HCT116 (cell line): ENCODE measurements at places on chromosomes 6 and 20. TPM values are rescaled to one million over a fixed set of nuclear protein-coding genes. Genes with fewer than 3 reads are reported as not detected.

The LBP gene
- total RNA-seq: 0.15 TPM

The TRERF1 gene
- 12.4 TPM for total RNA-seq

The GABRR1 gene
- total RNA-seq: not detected

The SENP6 gene
- total RNA-seq: 78.1 TPM

The HLA-DQB1 gene
- total RNA-seq: 2.1 TPM

The DCDC2 gene
- total RNA-seq: 0.17 TPM

The CLDN20 gene
- not detected for total RNA-seq

The SERPINB1 gene
- total RNA-seq: 73.2 TPM

The SLC4A11 gene
- total RNA-seq: 22.7 TPM

The AIF1 gene
- not detected for total RNA-seq

The VNN1 gene
- not detected for total RNA-seq

The KCTD20 gene
- 23.7 TPM for total RNA-seq

The DLGAP4 gene
- total RNA-seq: 40.3 TPM

The CCDC167 gene
- total RNA-seq: 27.8 TPM

The CBLN4 gene
- not detected for total RNA-seq

The VAPB gene
- 51.1 TPM for total RNA-seq

The AVP gene
- not detected for total RNA-seq

The F13A1 gene
- 0.34 TPM for total RNA-seq

The SIRPA gene
- total RNA-seq: 15.3 TPM

The AURKA gene
- total RNA-seq: 80.1 TPM

The DTNBP1 gene
- 16.7 TPM for total RNA-seq

The FAM50B gene
- 0.86 TPM for total RNA-seq

The PPARD gene
- total RNA-seq: 38.4 TPM

The DDR1 gene
- 211 TPM for total RNA-seq

The MCCD1 gene
- total RNA-seq: not detected

The CST5 gene
- not detected for total RNA-seq

The FAM162B gene
- not detected for total RNA-seq

The CCDC170 gene
- 0.12 TPM for total RNA-seq

The RBM24 gene
- total RNA-seq: 3.3 TPM

The PRKN gene
- 2.6 TPM for total RNA-seq

The WDR27 gene
- 60.6 TPM for total RNA-seq

The CALHM6 gene
- not detected for total RNA-seq

The VGLL2 gene
- not detected for total RNA-seq

The SLC22A3 gene
- 0.07 TPM for total RNA-seq

The DACT2 gene
- total RNA-seq: not detected

The MYLK2 gene
- 0.34 TPM for total RNA-seq

The TRIM10 gene
- 0.98 TPM for total RNA-seq

The FOXF2 gene
- not detected for total RNA-seq

The TRIM38 gene
- total RNA-seq: 9.6 TPM

The HEY2 gene
- total RNA-seq: not detected

The LCA5 gene
- total RNA-seq: 2.0 TPM

The ULBP2 gene
- 10.2 TPM for total RNA-seq

The SAPCD1 gene
- 18.2 TPM for total RNA-seq

The PRDM13 gene
- not detected for total RNA-seq

The RIPOR2 gene
- 0.44 TPM for total RNA-seq

The TREM1 gene
- total RNA-seq: 0.22 TPM

The COL21A1 gene
- not detected for total RNA-seq

The TPX2 gene
- 163 TPM for total RNA-seq

The FABP7 gene
- not detected for total RNA-seq

The LTV1 gene
- total RNA-seq: 40.3 TPM

The SLC22A7 gene
- total RNA-seq: not detected

The SSTR4 gene
- total RNA-seq: not detected

The ARMH2 gene
- total RNA-seq: not detected

The ZNF165 gene
- 11.2 TPM for total RNA-seq

The ISM1 gene
- 0.37 TPM for total RNA-seq
